Natural killer cell (primary cell): ENCODE measurements at places on chromosomes 11 and 22.

DNA sequence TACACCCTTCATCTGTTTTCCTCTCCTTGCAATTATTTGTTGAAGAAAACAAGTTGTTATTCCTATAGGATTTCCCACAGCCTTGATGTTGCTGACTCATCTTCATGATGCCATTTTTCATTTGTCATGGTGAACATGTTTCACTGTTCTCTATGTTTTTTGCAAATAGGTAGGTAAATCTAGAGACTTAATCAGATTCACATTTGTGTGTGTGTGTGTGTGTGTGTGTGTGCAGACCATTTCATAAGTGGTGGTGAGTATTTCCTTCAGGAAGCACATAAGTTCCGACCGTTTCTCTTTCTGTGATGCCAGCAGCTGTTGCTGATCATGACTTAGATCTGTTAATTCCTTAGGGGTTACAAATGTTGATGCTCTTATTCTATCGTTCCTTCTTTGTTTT is 80.3 kb upstream of the IZUMO1R start:
- no peaks in the 10 kb centered on the region for H3K36me3 ChIP-seq
- H3K4me3 ChIP-seq: no peak overlapping the region
- no peak for DNase-seq

DNA sequence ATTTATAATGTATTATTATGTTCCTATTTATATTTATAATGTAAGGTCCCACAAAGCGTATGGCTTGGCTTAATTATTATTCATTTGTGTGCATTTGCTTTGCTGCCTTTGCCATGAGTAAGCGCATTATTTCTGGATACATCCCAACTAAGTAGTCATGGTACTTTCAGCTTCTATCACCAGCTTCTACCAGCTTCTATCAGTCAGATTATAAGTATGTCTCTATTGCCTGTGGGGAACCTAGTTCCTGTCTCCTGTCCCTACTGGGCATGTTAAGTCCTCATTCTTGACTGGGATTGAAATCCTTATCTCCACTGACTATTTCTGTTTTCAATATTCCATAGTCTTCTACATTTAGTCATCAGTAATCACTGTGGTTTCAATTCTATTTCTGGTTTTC is 33.5 kb upstream of the OR10W1 start:
- no peaks in the 10 kb centered on the region for H3K36me3 ChIP-seq
- no peak for DNase-seq
- no peak overlapping the region for H3K27ac ChIP-seq

- no peaks in the 10 kb centered on the region for H3K36me3 ChIP-seq
- H3K4me3 ChIP-seq: no peak overlapping the region
- DNase-seq: no peak
Observed at GRCh38 chr11:24226606-24227005, 270.2 kb upstream of the LUZP2 start.

- no peak overlapping the region for H3K27ac ChIP-seq
- no peaks in the 10 kb centered on the region for H3K36me3 ChIP-seq
- H3K4me1 ChIP-seq: no peaks in the 10 kb centered on the region
- no peaks in the 10 kb centered on the region for H3K27me3 ChIP-seq
- no peak for DNase-seq
- no peak overlapping the region for H3K4me3 ChIP-seq
Observed at GRCh38 chr11:123351375-123351774, 78.7 kb upstream of the GRAMD1B start.

GRCh38 chr22:45867118-45867905 is 109.7 kb downstream of the WNT7B start:
- H3K27me3 ChIP-seq: peaks cover 18% of the 10 kb centered on the region
- no peaks in the 10 kb centered on the region for H3K36me3 ChIP-seq
- no peak for DNase-seq
- H3K4me3 ChIP-seq: no peak overlapping the region

DNA sequence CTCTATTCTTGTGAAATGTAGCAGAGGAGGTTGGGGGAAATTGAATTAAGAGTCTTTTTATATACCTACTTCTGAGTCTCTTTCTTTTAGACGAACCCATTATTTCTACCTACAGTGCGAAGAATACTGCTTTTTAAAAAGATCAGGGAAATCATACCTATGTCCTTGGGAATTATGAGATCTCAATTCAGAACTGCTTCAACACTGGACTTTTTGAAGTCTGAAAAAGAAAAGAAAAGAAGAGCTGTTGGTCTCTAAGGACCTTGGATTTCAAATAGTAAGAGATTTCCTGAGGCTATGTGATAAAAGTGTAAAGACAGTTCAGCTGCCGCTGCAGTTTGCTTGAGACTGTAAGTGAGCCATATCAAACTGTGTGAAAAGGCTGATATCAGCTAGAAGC is 3.7 kb upstream of the OR5B21 start:
- H3K27ac ChIP-seq: no peak overlapping the region
- H3K36me3 ChIP-seq: no peaks in the 10 kb centered on the region
- no peak for DNase-seq

DNA sequence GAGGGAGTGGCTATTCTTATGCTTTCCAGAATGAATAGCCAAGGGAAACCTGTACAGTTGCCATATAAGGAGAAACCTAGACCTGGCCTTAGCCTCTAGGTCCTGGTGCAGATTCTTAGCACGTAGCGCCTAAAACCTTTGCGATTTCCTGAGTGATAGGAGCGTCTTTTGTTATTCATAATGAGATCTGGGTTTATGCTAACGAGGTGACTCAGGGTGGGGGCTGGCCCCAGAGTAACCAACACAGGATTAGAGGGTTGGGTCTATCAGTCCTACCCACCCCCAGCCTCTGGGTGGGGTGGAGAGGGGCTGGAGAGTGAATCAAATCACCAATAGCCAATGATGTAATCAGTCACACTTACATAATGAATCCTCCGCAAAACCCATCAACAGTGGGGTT is 73.4 kb upstream of the PARVG start:
- no peak overlapping the region for H3K27ac ChIP-seq
- H3K4me1 ChIP-seq: no peaks in the 10 kb centered on the region
- no peaks in the 10 kb centered on the region for H3K27me3 ChIP-seq
- DNase-seq: no peak

- peaks cover 46% of the 10 kb centered on the region for H3K27me3 ChIP-seq
- H3K4me1 ChIP-seq: peaks cover 35% of the 10 kb centered on the region
- DNase-seq: no peak
- H3K36me3 ChIP-seq: no peaks in the 10 kb centered on the region
- H3K27ac ChIP-seq: no peak overlapping the region
Observed at GRCh38 chr11:128888034-128888985, 2.8 kb upstream of the KCNJ5 start.

GRCh38 chr11:45365961-45366618 is 79.9 kb upstream of the SYT13 start:
- no peak for DNase-seq
- peaks cover 6% of the 10 kb centered on the region for H3K27me3 ChIP-seq

DNA sequence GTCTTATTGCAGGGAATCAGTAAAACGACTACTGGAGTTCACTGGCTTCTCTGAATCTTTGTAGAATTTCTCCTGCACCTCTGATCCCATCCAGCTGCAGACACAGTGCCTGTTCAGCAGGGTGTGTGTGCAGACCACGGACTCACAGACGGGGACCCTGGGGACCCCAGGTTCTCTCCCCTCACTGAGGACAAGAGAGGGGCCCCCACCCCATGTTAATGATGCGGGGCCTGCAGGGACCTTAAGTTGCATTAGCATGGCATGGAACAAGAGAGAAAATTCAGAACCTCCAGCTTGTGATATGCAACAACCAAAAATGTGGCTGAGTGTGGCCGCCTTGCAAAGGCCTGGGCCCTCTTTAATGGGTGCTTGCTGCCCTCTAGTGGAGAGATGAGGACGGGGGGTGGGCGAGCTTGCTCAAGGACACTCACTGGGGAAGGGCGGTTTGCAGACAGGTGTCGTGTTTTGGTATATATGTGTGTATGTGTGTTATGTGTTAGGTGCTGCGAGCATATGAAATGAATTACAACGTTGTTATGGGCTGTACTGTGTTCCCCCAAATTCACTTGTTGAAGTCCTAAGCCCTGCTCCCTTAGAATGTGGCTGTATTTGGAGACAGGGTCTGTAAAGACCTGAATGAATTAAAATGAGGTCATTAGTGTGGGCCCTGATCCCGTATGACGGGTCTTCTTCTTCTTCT is 84.4 kb upstream of the SEPTIN5 start:
- H3K4me3 ChIP-seq: no peak overlapping the region
- H3K27ac ChIP-seq: no peak overlapping the region
- H3K36me3 ChIP-seq: no peaks in the 10 kb centered on the region
- H3K4me1 ChIP-seq: no peaks in the 10 kb centered on the region
